GM06990 (cell line): ENCODE measurements at places on chromosomes 5 and 9.

DNA sequence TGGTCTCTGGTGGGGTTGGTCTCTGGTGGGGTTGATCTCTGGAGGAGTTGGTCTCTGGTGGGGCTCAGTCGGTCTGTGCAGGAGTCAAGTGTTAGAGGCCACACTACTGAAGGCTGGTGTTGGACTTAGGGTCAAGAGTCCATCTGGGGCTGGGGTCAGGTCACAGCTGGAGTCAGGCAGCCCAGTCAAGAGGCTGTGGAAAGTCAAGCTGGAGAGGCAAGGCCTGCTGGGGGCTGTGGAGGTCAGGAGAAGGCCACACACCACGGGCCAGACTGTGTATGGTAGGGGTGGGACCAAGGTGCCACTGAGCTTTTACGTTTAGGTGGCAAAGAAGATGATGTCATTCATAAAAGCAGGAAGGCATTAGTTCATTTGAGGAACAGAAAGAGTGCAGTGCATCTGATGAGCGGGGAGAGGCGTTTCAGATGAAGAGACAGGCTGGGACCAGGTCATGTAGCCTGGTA, 16.7 kb upstream of the CD74 start:
- no peak for DNase-seq

- DNase-seq = no peak
Observed at GRCh38 chr9:35827486-35827885, 1.0 kb downstream of the FAM221B start.

GRCh38 chr9:71909887-71910649, 925 bp downstream of the ABHD17B start:
- DNase-seq = peak; percentile 67

DNA sequence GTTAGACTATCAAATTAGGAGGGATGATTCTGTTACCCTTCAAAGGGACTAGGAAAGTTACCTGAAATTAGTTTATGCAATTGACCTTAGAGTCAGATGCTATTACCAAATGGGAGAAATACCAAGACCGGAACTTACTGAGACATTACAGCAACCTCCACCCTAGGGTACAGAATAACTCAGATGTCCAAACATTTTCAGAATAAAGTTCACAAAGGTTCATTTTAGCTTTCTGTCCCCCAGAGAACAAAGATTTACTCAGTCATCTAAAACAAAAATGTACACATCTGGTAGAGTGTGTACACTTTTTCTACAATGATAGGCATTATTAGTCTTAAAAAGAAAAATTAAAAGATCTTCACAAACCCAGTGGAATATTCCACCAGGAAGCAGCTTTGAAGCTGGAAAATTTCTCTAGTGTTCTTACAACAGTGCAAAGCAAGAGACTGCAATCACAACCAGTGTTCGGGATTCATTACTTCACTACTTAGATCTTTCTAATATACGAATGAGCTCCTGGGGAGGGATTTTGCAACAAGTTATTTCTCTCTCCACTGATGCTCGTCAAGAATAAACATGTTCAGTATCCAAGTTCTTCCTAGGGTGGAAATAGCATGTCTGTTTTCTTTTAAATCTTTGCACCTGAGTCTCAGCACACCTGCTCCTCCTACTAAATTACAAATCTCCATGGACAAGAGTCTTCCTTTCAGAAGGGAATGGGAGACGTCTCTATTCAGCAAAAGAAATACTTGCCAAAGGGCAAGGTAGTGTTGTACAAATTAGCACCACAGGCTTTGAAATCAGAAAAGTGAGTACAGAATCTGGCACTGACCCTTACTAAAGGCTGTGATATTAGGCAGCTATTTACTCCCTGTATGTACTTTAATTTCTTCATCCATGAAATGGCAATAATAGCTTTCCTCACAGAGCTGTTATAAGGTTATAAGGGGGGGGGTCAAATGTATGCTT, 8.8 kb downstream of the ETF1 start:
- no peak for DNase-seq

GRCh38 chr9:18352711-18353110, 121.2 kb upstream of the ADAMTSL1 start:
- no peak for DNase-seq

- no peak for DNase-seq
Observed at GRCh38 chr5:39040875-39041274, 33.3 kb downstream of the RICTOR start.

GRCh38 chr5:169550227-169550626, 33.3 kb upstream of the SPDL1 start:
- no peak for DNase-seq

DNA sequence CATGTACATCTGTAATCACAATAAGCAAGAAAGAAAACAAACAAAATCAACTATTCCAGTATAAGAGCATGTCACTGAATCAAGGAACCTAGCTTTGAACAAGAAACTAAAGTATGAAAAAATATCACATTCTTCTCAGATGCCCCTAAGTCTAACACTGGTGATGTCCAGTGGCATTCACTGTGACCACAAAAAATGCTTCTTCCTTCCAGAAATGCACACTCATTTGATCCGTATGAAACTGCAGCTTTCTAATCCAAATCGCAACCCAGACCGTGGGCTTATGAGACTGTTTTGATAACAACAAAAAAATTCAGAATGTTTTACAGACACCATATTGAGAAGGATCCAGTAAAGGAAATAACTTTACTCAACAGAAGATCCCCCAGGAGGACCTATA, 320.1 kb upstream of the TARS1 start:
- no peak for DNase-seq

- DNase-seq = no peak
Observed at GRCh38 chr9:97759581-97760288, 62.6 kb upstream of the XPA start.

DNA sequence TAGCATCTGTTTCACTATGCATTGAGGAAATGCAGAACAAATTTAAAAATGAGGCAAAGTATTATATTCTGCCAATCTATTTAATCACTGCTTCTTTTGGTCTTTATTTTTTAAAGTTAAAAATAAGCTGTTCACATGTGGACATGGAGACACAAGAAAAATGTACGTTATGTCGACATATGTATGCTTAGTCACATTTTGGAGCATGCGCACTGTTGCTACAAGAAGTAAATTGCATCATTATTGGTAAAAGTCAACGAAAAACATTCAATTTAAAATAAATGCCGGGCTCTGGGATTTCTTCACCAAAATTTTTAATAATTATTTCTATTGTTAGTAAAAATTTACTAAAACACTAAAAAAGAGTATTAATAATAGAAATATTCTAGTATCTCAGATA, 876.3 kb upstream of the CTNND2 start:
- no peak for DNase-seq

GRCh38 chr5:136129445-136129844, 3.2 kb upstream of the SMAD5 start:
- no peak for DNase-seq

DNA sequence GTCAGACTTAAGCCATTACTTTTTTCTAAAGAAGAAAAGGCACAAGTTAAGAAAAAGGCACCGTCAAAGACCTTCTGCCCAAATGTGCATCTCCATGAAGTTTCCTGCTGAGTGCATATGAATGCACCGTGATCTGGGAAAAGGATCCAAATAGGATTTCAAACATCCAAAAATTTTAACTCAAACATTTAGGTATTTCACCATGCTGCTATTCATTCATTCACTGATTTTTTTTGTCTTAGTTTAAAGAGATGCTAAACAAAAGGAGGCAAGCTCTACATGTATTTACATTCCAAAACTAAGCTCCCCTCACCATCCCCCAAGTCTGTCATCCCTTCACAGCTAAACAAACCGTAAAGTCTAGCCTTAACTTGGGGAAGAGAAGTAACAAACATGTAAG, 291.9 kb downstream of the ARL15 start:
- no peak for DNase-seq

DNA sequence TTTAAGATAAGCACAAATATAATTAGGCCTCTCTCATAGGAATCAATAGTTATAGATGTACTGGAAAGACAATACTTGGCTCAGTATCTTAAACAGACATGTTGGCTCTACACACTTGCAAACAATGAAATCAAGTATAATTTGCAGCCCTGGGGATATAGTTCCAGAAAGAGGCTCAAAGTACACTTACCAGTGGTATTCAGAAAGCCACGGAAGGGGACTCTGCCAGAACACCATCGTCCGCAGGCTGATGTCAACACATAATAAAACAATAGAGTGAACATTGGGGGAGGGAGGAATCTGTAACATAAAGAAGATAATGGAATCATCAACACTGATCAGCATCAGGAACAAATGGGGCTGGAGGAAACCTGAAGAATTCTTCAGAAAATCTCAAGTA, 31.2 kb upstream of the EBF1 start:
- DNase-seq = no peak

DNA sequence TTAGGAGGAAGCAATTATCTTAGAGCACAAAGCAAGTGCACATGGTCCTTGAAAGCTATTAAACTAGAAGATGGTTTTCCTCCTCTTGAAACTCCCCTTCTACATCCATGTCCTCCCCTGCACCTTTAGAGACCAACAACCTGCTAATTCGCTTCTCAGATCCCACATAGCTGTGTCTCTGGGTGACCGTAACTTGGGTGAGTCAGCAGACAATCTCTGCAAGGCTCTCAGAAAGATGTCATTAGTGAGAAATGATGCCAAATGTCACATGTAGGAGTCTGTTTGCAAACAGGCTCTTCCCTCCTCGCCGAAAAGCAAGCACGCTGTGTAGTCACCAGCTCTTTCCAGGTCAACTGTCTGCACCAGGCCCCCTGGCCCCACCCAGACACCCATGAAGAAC, 291.8 kb downstream of the SLIT3 start:
- no peak for DNase-seq

GRCh38 chr5:94347130-94347529, 271.3 kb downstream of the KIAA0825 start:
- DNase-seq = no peak

- DNase-seq = no peak
Observed at GRCh38 chr5:151476016-151476415, 28.6 kb downstream of the SLC36A1 start.

GRCh38 chr5:68418201-68418600, 202.6 kb downstream of the PIK3R1 start:
- DNase-seq = no peak
